ENCODE measurements at places on chromosomes 5 and 9. TPM values are rescaled to one million over a fixed set of nuclear protein-coding genes. Genes with fewer than 3 reads are reported as not detected.

The PCDHA9 gene
- total RNA-seq, result not detected

The RMI1 gene
- total RNA-seq, result 2.1 TPM

The FBLL1 gene
- 0.43 TPM for total RNA-seq

The AOPEP gene
- total RNA-seq, result 314 TPM

The LCN2 gene
- not detected for total RNA-seq

The ELAVL2 gene
- not detected for total RNA-seq

The FER gene
- 10.6 TPM for total RNA-seq

The LIX1 gene
- total RNA-seq, result not detected

DNA sequence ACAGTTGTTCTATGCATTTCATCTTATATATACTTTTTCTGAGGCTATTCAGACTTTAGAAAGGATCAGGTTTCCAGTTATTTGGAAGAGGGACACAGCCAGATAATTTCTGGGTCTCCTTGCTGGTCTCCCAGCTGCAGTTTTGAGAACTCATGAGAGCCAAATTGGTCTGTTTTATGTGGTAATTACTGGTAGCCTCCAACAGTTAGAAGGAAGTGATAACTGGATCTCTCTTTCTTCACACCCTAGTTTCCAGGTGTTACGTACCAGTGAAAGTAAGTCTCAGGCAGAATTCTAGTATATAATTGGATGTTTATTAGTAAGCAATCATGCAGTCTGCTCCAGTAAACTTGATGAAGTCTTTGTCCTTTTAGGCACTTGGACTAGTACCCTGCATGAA lies 63.2 kb upstream of the RPS23 start:
- no peak for DNase-seq

DNA sequence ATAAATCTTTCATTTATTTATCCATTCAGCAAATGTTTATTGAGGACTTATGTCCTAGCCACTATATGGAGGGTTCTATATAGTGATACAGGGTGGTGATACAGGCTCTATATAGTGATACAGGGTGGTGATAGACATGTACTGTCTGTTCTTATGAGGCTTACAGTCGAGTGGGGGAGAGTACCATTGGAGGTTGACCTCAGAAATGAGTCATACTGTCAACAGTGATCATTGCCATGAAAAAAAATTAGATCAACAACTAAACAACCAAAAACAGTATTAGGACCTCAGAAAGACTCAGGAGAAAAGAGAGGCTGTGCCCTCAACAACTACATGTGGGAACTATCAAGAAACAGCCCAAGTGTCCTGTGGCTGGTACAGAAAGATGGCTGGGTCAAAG lies 22.0 kb downstream of the PAPPA start:
- no peak for DNase-seq

DNA sequence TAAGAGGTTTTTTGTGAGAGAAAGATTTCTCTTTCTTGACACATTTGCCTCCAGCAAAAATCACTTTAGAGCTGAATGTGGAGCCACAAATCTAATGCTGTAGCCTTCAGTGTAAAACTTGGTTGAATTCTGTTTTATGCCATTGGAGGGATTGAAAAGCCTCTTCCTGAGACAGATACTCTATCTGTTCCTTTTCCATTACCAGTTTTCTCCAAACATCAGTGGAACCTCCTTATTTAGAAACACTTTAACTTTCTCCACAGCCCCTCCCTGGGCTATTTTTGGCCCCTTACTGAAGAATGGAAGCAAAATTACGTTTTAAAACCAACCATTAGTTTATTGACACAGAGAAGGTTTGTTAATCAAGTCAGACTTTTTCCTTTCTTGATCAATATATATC lies 155.3 kb downstream of the PJA2 start:
- DNase-seq, result no peak

GRCh38 chr9:89975630-89976029 lies 370.8 kb downstream of the GADD45G start:
- no peak for DNase-seq

DNA sequence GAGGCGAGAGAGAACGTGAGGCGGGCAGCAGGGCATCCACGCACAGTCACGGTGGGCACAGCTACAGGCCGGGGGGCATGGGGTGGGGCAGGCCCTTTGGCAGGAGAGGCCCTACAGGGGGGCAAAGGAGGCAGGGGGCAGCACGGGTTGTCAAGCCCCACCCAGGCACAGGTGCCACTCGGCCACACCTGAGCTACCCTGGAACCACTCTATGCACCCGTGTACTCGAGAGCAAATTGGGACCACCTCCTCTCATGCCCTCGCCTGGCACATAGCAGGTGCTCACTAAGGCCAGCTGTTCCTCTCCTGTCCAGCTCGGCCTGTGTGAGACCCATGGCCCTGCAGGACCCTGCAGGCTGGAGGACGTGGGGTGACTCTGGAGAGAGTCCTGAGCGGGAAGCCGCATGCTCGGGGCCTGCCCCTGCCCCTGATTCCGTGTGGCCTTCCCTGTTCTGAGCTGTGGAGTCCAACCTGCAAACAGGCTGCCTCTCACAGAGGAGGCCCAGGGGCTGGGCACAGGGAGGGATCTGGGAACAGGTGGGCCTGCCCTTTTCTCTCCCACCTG lies 31.4 kb upstream of the SARDH start:
- DNase-seq, result no peak

DNA sequence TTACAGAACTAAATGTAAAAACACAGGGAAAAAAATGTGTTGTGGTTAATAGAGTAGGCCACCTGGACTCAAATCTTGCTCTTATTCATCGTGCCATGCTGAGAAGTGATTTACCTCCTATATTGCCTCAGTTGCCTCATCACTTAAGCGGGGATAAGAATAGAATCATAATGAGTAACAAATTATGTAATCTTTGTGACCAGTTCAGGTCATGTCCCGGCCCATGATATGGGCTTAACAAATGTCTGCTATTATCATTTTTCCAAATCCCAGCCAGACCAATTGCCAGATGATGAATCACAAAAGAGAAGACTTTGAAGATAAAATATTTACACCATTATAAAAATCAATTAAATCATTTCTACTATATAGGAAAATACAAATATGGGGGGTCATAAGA lies 89.8 kb downstream of the CDH6 start:
- no peak for DNase-seq

DNA sequence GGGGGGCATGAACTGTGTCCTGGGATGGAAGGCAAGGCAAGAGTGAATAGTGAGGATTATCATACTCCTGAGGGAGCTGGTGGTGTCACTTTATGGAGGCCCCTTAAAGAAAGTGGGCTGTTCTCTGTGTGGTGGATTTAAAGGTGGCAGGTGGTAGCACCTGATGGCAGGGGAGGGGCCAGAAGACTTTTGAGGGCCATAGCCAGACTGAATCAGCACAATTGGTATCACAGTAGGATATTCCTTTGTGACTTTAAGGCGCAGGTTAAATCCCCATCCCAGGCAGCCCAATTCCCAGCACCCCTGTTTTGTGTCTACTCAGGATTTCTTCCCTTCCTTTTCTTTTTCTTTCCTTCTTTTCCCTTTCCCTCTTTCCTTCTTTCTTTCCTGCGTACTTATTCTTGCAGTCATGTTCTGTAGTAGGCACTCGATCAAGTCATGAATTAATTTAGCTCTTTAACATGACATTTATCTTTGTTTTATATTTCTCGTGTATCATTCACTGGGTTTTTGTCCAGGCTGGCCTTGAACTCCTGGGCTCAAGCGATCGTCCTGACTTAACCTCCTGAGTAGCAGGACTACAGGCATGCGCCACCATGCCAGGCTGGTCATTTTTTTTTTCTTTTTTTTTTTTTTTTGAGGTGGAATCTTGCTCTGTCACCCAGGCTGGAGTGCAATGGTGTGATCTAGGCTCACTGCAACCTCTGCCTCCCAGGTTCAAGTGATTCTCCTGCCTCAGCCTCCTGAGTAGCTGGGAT lies 11.0 kb upstream of the PCBD2 start:
- DNase-seq, result no peak

- DNase-seq, result peak; percentile 47
Measured at GRCh38 chr9:89926691-89927220, 321.9 kb downstream of the GADD45G start.

GRCh38 chr5:19240170-19240569 lies 747.8 kb downstream of the CDH18 start:
- no peak for DNase-seq

DNA sequence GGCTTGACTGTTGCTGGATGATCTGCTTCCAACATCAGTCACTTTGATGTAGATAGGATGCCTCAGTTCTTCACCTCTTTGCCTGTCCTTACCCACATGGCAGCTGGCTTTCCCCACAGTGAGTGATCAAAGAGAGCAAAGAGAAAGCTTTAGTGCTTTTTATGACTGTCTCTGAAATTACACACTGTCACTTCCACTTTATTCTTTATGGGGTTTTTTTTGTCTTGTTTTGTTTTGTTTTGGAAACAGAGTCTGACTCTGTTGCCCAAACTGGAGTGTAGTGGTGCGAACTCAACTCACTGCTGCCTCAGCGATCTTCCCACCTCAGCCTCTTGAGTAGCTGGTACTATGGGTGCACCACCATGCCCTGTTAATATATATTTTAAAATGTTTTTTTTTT lies 32.4 kb upstream of the C5orf24 start:
- no peak for DNase-seq

DNA sequence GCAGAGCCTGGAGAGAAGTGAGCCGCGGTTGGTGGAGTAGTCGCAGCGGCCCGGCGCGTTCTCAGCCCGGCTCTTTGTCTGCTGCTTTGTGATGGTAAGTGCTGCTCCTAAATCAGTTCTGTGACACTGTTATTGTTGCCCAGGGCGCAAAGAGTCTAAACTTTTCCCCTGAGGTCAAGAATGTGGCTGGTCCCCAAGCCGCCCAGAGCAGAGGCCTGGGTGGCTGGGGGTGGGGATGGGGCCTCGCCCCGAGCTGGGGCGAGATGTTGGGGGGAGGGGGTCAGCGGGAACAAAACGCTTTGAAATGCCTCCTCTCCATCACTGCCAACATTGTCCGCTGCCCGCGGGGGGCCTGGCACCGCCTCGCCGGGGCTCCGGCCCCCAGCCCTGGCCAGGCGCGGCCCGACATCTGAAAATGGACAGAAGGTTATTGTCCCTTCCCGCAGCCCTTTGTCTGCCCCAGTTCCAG lies 11.7 kb upstream of the CERCAM start:
- DNase-seq, result no peak

DNA sequence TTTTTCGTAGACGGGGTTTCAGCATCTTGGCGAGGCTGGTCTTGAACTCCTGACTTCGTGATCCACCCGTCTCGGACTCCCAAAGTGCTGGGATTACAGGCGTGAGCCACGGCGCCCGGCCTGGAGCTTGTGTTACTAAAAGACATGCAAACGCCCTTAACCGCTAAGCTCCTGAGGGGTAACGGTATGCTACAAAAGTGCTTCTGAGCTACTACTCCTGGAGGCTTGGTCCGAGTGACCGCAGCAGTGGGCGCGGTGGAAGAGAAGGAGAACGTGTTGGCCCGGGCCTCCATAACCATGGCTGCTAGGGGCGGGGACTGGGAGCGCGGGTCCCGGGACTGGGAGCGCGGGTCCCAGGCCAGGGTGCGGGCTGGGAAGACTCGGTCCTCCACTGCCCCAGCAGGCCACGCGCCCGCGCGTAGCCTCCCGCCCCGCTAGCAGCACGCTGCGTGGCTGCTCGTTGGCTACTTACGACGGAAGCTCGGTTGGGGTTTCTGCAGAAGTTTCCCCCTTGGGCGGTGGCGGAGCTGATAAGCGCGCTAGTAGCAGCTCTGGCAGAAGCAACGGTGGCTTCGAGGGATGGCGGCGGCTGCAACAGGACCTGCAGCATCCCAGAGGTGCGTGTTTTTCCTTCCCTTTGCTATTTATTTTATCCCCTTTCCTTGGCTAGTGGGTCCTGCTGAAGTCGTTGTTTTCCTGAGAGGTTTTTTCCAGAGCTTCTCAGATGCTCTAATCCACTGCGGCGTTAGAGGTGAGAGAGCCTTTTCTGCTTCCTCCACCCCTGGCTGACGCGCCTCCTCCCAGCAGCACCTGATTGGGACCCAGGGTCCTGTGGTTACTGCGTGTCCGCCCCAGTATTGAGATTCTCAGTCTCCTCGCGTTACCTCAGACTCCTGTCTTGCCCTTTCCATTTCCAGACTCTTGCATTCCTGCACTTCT lies 69.2 kb upstream of the CCDC180 start:
- peak; percentile 76 for DNase-seq

GRCh38 chr5:97547430-97547829 lies 364.4 kb upstream of the RIOK2 start:
- DNase-seq, result no peak

- DNase-seq, result no peak
Measured at GRCh38 chr9:137535120-137535428, 15.1 kb downstream of the PNPLA7 start.

- no peak for DNase-seq
Measured at GRCh38 chr9:114787781-114788498, 17.9 kb downstream of the TNFSF15 start.

DNA sequence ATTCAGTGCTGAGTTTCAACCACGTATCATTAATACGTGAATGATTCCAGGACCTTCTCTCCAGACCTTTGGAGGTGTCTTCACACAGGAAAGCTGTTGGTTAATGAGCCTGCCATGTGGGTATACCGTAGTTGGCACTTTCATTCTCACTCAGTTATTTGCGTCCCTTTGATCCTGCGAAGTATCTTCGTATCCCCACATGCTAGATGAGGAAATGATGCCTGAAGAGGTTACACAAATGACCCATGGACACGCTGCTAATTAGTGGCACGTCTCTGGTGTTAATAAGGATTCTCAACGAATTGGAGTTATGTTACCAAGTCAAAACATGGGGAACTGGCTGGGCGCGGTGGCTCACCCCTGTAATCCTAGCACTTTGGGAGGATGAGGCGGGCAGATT lies 65.7 kb upstream of the GNE start:
- no peak for DNase-seq

GRCh38 chr5:145636371-145636770 lies 198.8 kb downstream of the PRELID2 start:
- no peak for DNase-seq

GRCh38 chr9:84170521-84171141 lies 169.9 kb downstream of the SLC28A3 start:
- DNase-seq, result peak; percentile 90

DNA sequence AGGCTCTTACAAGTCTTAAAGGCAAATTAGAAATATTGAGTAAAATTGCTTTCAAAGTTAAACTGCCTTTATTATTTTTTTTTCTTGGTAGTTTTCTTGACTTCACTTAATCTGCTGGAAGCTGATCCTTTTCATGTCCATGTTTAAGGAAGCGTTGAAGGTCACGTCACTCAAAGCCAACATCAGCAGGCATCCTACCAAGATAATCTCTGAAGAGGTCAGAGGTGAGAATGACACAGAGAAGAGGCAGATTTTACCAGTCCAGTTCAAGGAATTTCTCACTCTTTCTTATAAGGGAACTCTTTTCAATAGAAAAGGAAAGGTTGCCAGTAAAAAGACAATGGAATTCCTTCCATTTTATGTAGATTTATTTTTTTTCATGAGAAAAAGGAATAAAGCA lies 259.8 kb downstream of the ANXA1 start:
- no peak for DNase-seq

DNA sequence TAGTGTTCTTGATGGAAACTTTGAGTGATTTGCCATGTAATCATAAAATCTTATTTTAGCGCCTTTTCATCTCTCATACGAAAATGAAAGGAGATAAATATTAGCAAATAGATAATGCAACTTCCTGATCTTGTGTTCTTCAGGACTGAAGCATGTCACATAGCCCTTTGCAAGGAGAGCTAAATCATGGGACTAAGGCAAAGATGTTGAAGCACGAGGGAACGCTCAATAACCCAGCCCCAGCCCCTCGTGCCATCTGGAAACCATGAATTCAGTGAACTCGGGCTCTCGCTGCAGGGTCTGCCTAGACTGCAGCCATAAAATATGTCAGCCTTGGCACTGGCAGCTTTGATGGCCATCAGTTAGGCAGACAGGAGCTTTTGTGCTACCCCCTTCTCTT lies 58.2 kb downstream of the F2RL2 start:
- no peak for DNase-seq

GRCh38 chr5:54844905-54845566 lies 140.4 kb downstream of the ESM1 start:
- no peak for DNase-seq

GRCh38 chr5:138824924-138825863 lies 49.9 kb downstream of the LRRTM2 start:
- DNase-seq, result no peak

Data from right atrium auricular region (tissue), 2 donors.